ENCODE measurements at places on chromosomes 16 and 17.

DNA sequence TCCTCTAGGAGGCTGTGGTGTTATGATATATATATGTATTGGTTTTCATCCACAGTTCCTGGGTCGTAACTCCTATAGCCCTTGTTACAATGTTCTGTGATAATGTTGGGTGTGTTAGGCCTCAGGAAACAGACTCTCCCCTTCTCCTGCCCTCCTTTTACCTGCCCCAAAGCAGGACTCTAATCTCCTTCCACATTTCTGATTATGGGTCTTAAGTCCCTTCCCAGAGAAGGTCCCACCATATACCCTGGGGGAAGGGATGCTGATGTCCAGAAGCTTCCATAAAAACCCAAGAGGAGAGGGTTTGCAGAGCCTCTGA is 450 bp upstream of the C1QBP start:
- DNase-seq = no peak

- no peak for DNase-seq
These were observed 388 bp downstream of the RHBDL3 start for GRCh38 chr17:32266051-32266388.

DNA sequence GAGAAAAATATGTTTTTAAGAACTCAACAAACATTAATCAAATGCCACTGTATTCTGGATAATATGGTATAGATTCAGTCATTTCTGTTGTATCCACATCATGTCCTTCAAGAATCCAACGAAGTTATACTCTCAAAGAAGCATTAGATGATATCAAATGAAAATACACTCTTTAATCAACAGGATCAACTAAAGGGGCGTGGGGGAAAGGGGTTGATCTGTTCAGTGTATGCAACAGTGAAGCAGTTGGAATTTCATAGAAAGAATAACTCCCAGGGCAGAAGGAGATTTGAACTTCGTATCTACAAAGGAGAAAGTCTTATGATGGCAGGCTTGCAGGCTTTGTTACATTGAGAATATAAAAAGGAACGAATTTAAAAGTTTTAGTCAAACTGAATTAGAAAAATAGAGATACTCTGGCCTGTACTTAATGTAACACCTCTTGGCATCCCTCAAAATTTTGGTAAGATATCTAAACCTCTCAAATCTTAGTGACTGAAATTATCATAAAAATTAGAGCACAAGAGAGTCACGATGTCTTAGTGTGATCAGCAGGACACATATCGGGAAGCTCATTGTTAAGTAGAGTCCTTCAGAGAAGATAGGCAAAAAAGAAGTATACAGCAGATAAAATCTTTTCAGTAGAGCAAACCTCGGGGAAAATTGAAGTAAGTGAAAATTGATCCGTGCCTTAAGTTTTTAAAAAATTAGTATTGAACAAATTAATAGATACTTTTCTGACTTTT is 431.4 kb downstream of the KCNJ18 start:
- DNase-seq = no peak

- DNase-seq = no peak
These were observed 8.7 kb upstream of the IL4R start for GRCh38 chr16:27304881-27305745.

DNA sequence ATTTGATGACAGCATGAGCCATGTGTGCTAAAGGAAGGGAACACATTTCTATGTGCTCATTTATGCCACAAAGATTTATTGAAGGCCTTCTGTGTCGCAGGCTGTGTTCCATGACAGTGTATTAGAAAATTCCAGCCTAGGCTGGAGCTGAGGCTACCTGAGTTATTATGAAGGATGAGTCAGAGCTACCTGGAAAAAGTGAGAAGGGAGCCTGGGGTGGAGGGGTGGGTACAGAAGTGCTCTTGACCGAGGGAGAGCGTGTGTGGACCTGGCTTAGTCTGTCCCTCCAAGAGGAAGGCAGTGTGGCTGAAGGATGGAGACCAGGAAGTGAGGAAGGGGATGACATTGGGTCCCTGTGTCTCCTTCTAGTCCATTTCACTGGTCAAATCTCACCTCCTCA is 98.3 kb downstream of the N4BP1 start:
- no peak for DNase-seq

Data from cortex of kidney (tissue), 1 donor.